ENCODE measurements at places on chromosomes 1 and 21.
A peak's percentile ranks its signal among the peaks of the same experiment; 100 is the strongest.

DNA sequence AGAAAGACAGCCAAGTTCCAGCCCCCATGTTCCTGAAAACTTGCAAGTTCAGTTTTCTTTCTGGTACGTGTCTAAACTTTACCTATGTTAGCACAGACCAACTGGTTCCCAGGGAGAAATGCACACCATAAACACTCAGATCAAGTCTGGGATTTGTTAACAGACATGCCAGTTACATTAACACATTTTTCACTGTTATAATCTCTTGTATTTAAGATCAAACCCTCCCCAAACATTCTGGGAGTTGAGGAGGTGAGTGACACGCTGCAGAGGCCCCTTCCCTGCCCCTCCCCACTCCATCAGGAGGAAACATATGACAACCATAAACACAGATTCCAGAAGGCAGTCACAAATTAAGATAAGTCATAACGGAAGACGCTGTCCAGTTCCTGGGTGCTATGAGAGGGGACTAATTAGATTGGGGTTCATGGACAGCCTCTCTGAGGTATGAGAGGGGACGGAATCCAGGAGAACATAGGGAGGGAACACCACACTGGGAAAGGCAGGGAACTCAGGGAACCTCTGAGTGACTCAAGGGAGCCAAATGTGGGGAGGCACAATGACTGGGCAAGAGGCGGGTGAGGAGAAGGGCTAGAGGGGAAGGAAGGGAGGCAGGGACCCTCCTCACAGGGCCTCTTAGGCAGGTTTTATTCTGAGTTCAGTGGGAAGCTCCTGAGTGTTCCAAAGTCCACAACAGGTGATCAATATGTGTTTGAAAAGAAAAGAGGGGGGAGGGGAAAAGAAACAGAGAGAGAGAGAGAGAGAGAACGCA lies 25.0 kb downstream of the DUSP10 start:
- peak; percentile 59 for DNase-seq

DNA sequence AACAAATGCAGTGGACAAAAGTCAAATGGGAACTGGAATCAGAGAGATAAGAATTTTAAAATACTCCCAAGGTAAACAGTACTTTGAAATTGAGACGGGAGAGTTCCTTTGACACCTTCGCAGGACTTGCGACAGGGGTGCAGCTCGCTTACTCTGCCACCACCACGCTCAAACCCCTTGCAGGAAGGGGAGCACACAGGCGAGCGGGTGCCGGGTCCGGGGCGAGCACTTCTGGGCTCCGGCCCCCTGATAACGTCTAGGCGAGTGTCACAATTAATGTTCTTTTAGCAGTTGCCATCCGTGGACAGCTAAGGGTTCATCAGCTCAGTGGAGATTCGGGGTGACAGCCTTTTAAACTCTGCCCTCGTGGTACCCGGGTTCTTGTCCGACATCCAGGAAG lies 37.4 kb downstream of the CLDN17 start:
- no peak for DNase-seq

DNA sequence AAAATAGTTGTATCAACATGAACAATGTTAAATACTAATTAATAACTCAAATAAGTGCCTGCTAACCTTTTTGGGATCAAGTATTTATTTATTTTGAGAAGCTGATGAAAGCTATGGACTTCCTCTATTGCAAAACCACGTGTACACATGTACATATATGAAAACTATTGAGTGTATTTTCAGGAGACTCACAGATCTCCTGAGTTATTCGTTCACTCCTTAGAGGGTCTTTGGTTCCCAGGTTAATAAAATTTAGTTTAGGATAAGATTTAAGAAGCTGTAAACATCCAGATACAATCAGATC lies 130.5 kb downstream of the DISC1 start:
- no peak for DNase-seq

DNA sequence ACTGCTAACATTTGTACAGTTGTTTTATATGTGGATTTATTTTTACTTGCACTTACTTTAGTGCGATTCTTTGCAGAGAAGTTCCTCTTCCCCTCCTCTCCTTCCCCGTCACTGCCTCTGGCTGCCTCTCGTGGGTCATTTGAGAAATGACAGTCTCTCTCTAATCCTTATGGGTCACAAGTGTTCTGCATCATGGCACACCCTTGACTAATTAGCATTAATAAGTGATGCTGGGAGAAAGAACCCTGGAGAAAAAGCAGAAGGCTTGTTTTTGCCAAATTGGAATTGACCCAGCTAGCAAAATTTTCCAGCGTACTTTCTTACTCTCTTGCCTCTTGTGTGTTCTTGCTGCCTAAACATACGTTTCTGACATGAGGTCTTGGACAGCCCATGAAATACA lies 301.2 kb downstream of the DUSP10 start:
- no peak for DNase-seq

GRCh38 chr1:42940851-42941639 lies 17.6 kb downstream of the SLC2A1 start:
- DNase-seq = no peak

- no peak for DNase-seq
Observed at GRCh38 chr1:37633040-37633937, 1.4 kb downstream of the RSPO1 start.

DNA sequence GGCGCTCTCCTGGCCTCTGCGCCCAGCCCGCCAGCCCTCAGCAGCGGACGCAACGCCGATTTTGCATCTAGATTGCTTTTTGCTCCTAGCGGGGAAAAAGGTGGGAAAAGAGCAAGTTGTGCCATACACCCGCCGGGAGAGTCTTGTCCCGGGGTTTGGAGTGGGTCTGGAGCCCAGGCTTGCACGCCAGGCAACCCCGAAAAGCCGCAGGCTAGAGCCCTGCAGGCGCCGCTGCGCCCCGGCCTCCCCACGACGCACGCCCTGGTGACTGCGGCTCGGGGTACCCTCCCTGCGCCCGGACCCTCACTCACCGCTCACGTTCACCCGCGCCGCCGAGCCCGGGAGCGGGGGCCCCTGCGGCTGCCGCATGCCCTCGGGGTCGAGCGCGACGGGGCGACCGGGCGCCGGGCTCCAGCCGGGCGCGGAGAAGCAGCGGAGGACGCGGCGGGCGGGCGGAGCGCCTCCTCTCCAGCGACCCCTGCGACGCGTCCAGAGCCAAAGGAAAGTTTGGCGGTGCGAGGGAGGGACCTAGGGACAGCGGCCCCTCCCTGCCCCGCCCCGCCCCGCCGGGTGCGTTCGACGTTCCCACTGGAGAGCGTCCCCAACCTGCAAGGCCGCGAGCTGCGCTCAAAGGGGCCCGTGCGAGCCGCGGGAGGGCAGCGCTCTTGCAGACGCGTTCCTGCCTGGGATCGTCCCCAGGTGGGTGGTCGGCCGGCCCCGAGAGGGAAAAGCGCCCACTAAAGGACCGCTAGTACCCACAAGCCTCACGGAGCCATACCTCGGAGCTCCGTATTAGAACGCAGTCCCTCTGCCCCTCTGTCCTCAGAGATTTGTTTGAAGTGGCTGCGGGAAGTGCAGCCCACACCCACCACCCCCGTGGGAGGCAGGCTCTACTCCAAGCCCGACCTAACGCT lies at the start of gene LPAR3:
TSS of gene LPAR3 (minus strand) at position 502 of the 914 bp plus-strand sequence. CDS start 27,086 bp downstream, outside the sequence.
- no peak for DNase-seq

DNA sequence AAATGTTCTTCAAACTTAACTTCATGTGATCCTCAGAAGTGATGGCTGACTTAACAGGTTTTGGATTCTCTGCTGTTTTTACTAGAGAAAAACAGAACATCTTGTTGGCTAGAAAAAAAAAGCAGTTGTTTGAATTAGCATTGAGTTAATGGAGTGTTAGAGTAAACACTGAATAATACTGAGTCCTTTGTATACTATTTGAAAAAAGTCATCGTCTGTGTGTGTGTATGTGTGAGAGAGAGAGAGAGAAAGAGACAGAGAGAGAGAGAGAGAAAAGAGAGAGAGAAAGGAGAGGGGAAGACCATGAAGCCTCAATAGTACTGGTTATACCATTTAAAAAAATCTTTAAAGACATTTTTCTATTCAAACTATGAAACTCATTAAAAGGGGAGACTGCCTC lies 10.4 kb downstream of the ZNF697 start:
- DNase-seq = no peak

- DNase-seq = peak; percentile 94
Observed at GRCh38 chr1:160858097-160858496, 4.6 kb downstream of the CD244 start.

DNA sequence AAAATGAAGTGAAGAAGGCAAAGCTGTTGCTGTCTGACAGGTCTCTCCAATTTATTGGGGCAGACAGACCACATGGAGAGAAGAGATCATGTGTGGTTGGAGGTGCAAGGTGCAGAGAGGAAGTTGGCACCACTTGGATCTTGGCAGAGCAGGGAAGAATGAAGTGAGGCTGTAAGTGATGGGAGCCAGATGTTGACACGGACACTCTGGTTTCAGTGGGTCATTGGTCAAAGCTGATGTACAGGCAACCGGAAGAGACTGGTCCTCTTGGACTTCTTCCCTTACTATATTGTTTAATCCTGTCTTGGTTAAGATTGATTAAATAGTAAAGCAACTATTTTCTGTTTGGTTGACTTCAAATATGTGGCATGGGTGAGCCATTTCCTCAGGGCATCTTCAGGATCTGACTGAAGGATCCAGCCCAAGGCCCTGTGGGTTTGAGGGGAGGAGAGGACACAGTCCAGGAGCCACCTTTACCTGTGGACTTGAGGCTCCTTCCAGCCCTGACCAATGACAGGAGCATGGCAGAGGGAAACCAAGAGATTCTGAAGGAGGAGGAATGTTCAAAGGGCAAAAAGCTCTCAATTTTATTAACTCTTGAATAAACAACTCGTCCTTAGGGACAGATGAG lies 49.4 kb downstream of the NENF start:
- DNase-seq = no peak

DNA sequence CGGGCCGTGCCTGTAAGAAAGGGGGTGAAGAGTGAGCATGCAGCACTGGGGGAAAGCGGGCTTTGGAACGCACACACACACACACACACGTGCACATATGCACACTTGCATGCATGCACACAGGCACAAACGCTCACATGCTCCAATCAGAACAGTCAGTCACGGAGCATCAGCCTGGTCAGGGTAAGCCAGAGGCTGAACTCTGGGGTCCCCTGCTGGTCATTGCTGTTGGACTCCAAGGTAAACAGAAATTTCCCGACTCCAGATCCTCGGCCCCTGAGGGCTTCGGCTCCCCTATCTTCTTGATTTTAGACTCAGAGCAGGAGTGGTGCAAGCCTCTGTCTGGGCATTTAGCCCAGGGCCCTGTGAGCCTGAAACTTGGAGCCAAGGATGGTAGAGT lies 54.2 kb downstream of the SYT2 start:
- DNase-seq = no peak

- no peak for DNase-seq
Observed at GRCh38 chr21:38389896-38390295, 108.4 kb downstream of the ERG start.

GRCh38 chr21:17976139-17976538 lies 157.0 kb upstream of the C21orf91 start:
- DNase-seq = no peak

GRCh38 chr1:98103617-98104285 lies 182.9 kb upstream of the DPYD start:
- no peak for DNase-seq

- no peak for DNase-seq
Observed at GRCh38 chr1:45008516-45008915, 2.6 kb downstream of the HECTD3 start.

GRCh38 chr1:44946725-44947062 lies 39.7 kb downstream of the EIF2B3 start:
- DNase-seq = no peak

- no peak for DNase-seq
Observed at GRCh38 chr1:4787551-4787950, 133.1 kb downstream of the AJAP1 start.

- no peak for DNase-seq
Observed at GRCh38 chr1:200671235-200671786, 1.6 kb upstream of the DDX59 start.

- DNase-seq = no peak
Observed at GRCh38 chr1:20602851-20603450, 14.1 kb downstream of the CDA start.

DNA sequence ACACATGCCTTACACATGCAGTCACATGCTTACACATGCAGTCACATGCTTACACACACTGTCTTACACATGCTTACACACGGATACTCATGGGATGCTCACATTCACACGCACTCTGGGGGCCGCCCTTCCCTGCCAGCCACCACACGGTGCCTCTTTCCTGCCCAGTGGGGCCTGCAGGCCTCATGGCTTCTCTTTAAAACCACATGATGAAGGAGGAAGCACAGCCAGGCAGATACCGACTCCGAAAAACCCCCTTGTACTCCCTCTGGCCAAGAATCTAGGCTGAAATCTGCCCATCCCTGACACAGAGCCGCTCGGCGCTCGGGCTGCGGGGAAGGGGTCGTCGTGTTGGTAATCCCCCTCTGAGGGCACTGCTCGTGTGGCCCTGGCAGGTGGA lies 113.0 kb downstream of the PRDM16 start:
- DNase-seq = no peak

DNA sequence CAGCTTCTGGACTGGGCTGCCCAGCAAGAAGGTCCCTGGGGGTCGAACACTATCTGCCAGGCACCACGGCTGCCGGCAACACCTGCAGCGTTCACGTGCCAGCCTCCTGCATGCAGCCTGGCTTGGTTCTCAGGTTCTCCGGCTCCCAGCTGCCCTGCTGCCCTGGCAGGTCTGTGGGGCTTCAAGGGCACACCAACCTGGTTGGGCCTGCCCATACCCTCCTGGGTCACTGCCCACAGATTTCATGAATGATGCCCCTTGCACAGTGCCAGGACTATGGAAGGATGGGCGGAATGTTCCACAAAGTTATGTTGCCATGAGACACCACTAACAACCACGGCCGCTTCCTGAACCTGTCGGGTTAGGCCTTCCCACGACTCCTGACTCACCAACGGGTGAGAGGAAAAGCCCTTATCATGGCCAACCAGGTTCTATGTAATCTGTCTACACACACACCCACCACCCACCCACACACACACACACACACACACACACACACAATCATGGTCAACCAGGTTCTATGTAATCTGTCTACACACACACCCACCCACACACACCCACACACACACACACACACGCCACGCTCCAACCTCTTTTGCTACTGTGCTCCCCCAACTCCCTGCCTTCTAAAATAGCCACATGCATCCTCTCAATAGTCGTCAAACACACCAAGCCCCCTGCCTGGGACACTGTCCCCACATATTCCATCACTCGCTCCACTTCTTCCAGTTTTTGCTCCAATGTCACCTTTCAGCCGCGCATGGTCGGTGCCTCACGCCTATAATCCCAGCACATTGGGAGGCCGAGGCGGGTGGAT lies 32.2 kb downstream of the HSPG2 start:
- DNase-seq = peak; percentile 96

DNA sequence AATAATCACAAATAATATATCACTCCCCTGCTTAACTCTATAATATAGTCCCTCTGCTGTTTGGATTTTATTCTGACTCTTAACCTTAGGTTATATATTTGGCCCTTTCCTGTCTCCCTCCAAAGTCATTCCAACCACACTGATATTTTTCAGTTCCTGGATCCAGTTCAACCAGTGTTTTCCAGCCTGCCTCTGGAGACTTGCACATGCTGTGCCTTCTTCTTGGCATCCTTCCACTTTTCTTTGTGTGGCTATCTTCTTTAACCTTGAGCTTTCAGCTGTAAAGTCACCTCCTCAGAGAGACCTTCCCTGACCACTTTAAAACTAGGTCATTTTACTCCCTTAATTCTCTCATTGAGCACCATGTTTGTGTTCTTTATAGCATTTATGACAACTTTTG lies 19.4 kb downstream of the CERS2 start:
- peak; percentile 76 for DNase-seq

- no peak for DNase-seq
Observed at GRCh38 chr1:4565166-4565565, 89.2 kb upstream of the AJAP1 start.

GRCh38 chr1:67144696-67145095 lies 9.9 kb upstream of the C1orf141 start:
- peak; percentile 27 for DNase-seq

Measured in erythroblast (primary cell).